ENCODE measurements at places on chromosomes 1 and 21.

GRCh38 chr1:41041614-41042270 is 20.2 kb upstream of the SLFNL1 start:
- no peak for DNase-seq

GRCh38 chr1:230977761-230978490 is 735 bp downstream of the TTC13 start:
- peak; percentile 12 for DNase-seq

DNA sequence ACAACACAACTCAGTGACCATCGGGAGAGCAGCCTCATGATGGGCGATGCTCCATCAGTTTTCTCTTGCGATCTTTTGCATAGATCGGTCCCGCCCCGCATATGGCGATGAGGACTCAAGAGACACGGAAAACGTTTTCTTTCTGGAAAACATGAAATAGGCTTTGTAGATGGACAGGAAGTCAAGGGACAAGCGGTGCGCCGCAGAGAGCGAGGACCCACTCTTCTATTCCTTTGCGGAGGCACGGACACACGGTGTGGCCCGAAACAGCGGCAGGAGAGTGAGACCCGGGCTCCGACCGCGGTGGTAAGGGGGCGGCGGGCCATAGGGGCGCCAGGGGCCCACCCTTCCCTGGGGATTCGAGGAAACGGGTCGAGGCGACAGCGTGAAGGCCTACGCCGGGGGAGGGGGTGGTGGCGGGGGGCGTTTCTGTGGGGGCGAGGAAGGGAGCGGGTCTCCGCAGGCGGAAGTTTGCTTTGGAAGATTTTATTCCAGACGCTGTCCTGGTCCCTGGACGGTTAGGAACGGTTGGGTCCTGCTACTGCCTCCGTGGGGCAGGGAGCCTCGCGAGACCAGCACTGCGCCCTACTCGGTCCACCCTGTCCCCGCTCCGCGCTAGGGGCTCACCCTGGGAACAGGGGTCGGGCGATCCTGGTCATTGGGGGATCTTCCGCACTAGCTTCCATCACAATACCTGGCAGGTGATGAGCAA is 796 bp upstream of the TDRKH start:
- DNase-seq, result no peak

DNA sequence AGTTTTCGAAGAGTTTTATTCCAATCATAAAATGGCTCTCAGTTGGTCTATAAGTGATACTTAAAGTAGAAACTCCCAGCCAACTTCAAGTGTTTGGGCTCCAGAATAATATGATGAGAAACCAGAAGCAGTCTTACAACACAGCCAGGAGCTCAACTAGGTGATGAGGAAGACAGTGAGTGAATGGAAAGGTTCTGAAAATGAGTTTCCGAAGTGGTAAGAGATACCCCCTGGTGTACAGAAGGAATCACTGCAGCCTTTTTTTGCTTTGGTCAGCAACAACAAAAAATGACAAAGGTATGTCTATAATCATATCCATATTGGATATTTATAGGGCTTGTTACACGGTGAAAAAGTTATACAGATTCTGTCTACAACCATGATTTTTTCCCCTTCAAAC is 16.5 kb downstream of the KRTAP19-1 start:
- DNase-seq, result no peak

- no peak for DNase-seq
Observed at GRCh38 chr1:121595089-121595488, 410.3 kb downstream of the SRGAP2C start.

GRCh38 chr1:22875841-22876240 is 96.8 kb downstream of the LACTBL1 start:
- no peak for DNase-seq

DNA sequence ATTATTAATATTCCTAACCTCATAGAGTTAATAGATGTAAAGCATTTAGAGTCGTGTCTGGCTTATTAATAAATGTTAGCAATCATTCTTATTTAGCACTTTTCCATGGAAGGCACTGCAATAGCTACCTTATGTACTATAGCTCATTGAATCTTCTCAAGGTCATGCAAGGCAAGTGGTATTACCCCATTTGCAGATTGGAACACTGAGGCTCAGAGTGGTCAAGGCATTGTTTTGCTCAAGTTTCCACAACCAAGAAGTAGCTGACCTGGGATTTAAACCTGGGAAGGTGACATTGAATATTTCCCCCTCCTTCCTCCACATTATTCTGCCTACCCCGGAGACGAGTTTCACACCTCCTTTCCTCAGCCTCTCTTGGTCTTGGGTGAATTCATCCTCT is 37.8 kb upstream of the EYA3 start:
- no peak for DNase-seq

DNA sequence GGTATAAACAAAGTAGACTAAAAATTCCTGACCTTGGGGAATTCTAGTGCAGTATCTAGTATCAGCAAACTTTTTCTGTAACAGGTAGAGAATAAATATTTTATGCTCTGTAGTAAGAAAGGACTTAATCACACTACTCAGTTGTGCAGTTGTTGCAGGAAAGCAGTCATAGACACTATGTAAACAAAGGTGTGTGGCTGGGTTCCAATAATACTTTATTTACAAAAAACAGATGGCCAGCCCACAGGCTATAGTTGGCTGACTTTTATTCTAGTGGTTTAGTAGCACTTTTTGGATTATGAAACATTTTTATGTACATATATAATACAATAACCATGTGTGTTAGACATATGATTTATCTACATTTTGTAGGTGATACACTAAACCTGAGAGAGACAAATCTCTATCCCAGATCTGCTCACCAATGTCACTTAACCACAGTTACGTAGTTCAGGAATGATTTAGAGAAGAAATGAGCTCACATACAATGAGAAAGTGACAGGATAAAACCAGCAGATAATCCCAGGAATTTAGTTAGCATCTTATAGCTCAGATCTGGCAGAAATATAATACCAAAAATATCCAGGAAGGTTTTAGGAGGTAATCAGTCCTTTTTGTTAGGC is 56.1 kb downstream of the MIER1 start:
- DNase-seq, result no peak

DNA sequence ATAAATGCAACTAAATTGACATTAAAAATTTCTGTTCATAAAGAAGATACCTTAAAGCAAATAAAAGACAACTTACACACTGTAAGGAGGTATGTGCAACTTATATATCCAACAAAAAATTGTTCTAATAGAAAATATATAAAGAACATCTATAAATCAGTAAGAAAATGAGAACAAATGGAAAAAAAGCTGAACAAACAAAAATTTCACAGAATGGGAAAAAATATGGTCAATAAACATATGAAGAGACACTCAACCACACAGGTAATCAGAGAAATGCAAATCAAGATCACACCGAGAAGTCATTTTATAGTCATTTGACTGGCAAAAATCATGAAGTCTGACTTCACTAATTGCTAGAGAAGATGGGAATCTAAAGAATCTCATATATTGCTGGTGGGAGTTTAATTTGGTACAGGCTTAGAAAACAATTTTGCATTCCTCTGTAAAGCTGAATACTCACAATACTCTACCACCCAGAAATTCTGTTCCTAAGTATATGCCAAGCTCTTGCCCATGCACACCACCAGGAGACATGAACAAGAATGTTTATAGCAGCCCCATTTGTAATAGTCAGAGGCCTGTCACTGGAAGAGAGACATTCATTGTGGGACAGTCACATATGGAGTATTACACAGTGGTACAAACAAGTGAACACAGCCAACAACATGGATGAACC is 22.0 kb upstream of the THEM5 start:
- DNase-seq, result no peak

DNA sequence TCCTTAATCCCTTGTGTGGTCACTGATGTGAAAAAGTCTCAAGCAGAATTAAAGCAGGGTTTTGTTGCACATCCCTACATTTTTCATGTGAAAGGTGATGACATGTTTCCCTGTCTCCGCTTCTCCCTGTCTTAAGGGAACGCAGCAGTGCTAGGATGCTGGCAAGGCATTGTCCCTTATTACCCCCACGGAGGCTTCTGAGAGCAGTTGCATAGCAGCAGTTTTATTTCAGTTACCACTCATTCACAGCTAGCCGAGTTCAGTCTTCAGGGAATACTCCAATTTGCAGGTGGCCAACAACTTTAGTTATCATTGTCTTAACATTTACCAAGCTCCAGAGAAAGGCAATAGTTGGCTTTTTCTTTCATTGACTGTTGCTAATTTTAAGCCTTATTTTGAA is 89.1 kb downstream of the CLEC20A start:
- DNase-seq, result no peak

- DNase-seq, result no peak
Observed at GRCh38 chr1:54474310-54475251, 68.4 kb upstream of the SSBP3 start.

GRCh38 chr21:15978215-15978738 is 248.5 kb downstream of the USP25 start:
- no peak for DNase-seq

DNA sequence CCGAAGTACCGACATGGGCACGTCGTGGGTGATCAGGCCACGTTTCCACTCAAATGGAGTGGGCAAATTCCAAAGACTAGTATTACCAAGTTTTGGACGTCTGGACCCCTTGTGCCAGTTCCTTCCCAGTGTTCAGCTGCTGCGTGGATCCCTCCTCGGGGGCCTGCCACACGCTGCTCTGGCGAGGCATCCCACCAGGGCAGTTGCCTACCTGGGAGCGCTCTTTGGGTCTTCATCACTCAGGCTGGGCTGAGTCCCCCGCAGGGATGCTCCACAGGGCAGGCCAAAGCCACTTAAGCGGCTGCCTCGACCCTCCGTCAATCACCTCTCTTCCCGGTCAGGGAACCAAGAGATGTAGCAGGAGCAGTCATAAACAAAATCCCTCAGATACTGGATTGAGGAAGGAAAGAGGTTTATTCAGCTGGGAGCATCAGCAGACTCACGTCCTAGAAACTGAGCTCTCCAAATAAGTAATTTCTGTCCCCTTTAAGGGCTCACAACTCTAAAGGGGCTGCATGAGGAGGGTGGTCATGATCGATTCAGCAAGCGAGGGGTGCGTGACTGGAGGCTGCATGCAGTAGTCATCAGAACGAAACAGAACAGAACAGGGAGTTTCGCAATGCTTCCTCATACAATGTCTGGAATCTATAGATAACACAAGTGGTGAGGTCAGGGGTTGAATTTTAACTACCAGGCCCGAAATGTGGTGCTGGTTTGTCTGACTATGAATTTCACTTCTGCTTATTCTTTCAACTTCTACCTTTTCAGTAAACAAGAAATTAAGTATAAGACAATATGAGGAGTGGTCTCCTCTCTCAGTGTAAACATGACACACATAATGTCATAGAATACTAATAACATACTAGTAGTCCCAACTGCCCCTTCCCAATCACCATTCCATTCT is 998.6 kb upstream of the NCAM2 start:
- no peak for DNase-seq

DNA sequence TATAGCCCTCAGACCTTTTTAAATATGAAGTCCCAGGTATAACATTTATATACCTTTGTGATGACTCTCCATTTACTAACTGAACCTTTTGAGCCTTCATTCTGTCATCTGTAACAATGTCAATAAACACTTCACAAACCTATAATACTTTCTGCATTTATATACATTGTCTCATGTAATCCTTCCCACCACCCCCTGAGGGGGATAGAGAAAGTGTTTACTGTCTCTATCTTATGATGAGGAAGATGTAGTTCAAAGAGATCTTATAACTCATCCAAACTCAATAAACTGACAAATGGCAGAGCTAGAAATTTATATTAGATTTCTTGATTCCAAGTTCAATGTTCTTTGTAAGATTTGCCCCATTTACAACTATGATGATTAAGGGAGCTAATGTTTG is 48.3 kb upstream of the CR2 start:
- DNase-seq, result no peak

GRCh38 chr1:50491142-50491541 is 67.9 kb upstream of the DMRTA2 start:
- DNase-seq, result no peak

- DNase-seq, result no peak
Observed at GRCh38 chr21:27519361-27519760, 552.5 kb upstream of the ADAMTS5 start.

DNA sequence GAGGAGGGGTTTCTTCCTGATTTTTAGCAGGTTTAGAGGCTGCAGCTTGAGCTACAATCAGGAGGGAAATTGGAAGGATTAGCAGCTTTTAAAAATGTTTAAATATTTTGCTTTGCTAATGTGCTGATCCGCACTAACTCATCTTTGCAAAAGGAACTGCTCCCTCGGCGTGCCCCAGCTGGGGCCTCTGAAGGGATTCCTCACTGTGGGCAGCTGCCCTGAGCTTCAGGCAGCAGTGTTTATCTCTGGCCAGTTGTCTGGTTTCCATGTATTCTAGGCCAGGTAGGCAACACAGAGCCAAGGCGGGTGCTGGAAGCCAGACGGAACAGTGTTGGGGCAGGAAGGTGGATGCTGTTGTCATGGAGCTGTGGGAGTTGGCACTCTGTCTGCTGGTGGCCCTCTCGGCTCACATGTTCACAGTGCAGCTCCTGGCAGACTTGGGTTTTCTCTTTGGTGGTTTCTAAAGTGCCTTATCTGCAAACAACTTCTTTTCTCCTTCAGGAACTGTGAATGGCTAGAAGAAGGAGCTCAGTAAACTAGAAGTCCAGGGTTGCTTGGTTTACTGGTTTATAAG is 18.9 kb downstream of the NECAP2 start:
- no peak for DNase-seq

DNA sequence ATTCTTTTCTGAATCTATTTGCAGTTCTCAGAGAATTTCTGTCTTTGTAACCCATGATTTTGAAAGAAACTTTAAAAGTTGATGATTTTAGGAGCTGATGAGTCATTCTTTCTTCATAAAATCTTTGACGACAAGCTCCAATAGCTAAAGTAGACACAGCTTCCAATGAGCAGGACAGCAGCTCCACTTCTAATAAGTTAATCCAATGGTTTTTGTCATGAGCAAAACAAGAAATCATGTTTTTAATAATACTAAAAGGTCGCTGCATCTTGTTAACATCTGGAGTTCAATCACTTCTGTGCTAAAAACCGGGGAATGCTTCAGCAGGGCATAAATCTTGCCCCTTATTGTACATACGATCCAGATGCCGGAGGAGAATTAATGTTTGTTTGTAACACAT is 48.9 kb upstream of the GORAB start:
- no peak for DNase-seq

DNA sequence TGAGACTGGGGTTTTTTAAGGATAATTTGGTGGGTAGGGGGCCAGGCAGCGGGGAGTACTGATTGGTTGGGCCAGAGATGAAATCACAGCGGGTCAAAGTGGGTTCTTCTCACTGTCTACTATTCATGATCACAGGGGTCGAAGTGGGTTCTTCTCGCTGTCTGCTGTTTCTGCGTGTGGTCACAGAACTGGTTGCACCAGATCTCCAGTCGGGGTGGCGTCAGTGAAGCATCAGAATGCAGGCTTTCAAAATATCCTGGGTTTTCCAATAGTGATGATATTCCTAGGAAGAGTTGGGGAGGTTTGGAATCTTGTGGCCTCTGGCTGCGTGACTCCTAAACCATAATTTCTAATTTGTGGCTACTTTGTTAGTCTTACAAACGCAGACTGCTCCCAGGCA is 45.1 kb downstream of the TRPM2 start:
- DNase-seq, result no peak

GRCh38 chr21:16535102-16535422 is 805.3 kb downstream of the USP25 start:
- DNase-seq, result no peak

GRCh38 chr21:38809198-38809878 is 3.6 kb downstream of the ETS2 start:
- no peak for DNase-seq

- no peak for DNase-seq
Observed at GRCh38 chr1:96538111-96538641, 183.4 kb upstream of the PTBP2 start.

GRCh38 chr1:247448107-247448791 is 9.7 kb downstream of the OR2B11 start:
- peak; percentile 46 for DNase-seq
